Activated T-cell treated with anti-CD3 and anti-CD28 coated beads, Interleukin-2, amount 50 U/mL, for 4 hours (primary cell): ENCODE measurements at places on chromosomes 7 and 10. TPM values are rescaled to one million over a fixed set of nuclear protein-coding genes. Genes with fewer than 3 reads are reported as not detected.

The OR2A7 gene
- 0.71 TPM for total RNA-seq

The TMEM178B gene
- total RNA-seq, result 0.90 TPM

The ANXA8L1 gene
- total RNA-seq, result not detected

The ADAP1 gene
- total RNA-seq, result 79.5 TPM

The KIN gene
- 14.9 TPM for total RNA-seq

The MPP7 gene
- total RNA-seq, result 3.2 TPM

The MUC12 gene
- total RNA-seq, result 0.20 TPM

The MMP21 gene
- not detected for total RNA-seq

The PITX3 gene
- 0.25 TPM for total RNA-seq

The RHOBTB1 gene
- total RNA-seq, result 0.28 TPM

DNA sequence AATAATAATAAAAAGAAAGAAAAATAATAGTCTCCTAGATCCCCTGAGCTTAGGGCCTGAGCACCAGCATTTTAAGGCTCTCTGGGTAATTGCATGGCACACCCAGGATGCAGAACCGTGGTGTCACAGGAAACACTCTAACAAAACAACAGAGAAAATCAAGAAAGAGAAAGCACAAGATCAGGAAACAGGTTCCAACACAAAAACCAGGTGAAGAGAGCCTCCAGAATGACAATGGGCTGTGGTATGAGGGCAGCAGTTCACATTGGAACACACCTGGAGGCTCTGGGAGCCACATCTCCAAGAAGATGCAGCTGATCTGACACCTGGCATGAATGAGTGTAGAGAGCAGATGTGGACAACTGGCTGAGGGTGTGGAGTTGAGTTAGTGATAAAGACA, 7.1 kb downstream of the MMRN2 start:
- DNase-seq, result no peak

- DNase-seq, result no peak
These were observed 93.4 kb upstream of the PDLIM1 start for GRCh38 chr10:95384011-95384704.

DNA sequence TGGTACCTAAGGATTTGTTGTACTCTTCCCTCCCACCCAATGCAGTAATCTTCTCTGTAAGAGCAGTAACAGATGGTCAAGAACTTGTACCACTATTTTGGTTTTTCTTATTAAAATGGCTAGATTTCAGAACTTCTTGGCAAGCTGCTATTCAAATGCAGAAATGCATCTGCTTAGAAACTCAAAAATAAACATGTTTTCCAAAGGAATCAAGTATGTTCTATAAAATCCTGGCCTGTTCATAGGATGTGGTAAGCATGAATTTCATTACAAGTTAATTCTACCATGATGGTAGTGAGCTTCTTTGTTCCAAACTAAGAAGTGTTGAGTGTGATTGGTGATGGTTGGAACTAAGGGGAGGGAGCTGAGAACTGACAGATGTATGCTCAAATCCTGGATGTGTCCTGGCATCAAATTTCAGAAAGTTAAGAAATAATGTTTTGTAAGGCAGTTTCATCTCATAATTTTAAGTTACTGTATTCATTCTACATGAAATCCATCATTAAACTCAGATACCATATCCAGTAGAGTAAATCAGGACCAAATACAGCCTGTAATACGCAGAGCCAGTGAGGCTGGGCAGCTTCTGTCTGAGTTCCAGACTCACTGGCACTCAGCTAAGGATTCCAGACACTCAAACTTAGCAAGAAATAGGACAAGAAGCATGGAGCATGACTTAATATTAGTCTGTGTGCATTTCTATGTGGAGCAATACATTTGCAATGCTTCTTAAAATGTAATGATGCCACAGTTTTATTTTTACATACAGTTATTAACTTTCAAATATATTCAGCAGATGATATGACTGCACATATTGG, 119.6 kb downstream of the TES start:
- no peak for DNase-seq

- no peak for DNase-seq
These were observed 53.5 kb upstream of the SVIL start for GRCh38 chr10:29688230-29688661.

- DNase-seq, result no peak
These were observed 255.2 kb downstream of the BUB3 start for GRCh38 chr10:123409426-123409825.

DNA sequence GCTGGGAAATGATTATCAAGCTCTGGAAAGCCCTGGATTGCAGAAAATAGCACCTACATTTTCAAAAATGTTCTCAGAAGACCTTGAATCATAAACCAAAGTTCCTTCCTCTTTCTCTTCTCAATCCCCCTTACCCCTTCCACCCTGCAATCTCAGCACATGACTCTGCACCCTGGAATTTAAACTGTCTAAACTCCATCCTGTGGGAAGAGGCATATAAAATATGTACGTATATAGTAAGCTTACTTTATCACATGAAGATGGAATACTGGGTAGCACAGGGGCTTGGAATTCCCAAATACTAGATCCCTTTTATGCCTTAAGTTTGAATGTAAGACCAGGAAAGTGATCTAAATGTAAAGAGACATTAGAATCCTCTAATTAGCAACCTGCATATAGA, 7.7 kb downstream of the AGMO start:
- DNase-seq, result no peak

DNA sequence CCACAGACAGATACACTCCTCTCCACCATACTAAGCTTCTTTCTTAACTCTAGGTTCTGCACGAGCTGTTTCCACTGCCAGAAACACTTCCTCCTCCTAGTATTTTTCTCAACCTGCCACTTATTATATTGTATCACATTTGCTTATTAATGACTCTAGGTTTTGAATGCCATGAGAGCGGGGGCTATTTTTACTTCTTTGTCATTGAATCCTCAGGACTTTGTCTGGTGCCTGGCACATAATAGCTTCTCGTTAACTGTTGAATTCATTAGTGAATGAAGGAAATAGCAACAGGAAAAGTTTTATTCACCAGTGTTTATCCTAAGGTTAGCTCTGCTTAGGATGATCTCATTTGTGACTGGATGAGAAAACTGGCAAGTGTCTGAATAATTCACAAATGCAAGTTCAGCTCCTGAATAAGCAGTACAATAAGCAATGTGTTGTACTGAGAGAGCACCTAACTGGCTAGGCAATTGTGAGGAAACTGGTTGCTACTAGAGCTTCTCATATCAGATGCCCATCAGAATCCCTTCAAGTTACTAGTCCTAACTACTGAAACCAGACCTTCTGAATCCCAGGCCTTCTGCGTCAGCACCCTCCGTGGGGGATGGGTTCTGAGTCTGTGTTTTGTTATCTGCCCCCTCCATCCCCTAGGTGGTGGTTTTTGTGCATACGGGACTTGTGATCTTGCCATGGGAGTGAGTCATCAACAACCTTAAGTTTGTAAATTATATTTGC, 92.7 kb downstream of the LSMEM1 start:
- no peak for DNase-seq

DNA sequence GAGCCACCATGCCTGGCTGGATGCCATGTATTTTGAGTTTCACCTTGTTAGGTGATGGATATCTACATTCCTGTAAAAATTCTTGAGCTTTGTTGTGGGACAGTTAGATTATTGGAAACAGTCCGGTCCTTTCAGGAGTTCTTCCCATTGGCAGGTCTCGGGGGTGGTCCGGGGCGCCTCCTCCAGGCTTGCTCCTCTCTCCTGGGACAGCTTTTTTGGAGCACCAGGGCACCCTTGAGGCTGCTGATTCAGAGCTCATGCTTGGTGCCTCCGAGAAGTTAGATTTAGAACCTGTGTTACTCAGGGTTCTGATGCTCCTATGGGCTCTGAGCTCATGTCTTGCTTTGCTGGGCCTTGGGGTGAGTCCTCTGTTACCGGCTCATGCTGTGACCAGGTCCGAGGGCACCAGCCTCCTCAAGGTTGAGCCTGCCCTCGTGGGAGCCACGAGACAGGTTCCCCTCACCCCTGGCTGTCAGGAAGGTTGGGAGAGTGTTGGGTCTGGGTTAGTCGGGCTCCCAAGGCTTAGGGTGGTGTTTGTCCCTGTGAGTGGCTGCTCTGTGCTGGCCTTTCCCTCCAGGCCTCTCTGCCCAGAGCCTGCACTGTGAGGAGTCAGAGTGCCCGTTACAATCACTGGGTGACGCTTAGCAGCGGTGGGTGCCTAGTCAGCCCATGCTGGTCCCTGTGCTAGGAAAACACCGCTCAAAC, 6.0 kb downstream of the SPRN start:
- DNase-seq, result no peak

- no peak for DNase-seq
These were observed 70.0 kb upstream of the PCBD1 start for GRCh38 chr10:70958396-70958795.

DNA sequence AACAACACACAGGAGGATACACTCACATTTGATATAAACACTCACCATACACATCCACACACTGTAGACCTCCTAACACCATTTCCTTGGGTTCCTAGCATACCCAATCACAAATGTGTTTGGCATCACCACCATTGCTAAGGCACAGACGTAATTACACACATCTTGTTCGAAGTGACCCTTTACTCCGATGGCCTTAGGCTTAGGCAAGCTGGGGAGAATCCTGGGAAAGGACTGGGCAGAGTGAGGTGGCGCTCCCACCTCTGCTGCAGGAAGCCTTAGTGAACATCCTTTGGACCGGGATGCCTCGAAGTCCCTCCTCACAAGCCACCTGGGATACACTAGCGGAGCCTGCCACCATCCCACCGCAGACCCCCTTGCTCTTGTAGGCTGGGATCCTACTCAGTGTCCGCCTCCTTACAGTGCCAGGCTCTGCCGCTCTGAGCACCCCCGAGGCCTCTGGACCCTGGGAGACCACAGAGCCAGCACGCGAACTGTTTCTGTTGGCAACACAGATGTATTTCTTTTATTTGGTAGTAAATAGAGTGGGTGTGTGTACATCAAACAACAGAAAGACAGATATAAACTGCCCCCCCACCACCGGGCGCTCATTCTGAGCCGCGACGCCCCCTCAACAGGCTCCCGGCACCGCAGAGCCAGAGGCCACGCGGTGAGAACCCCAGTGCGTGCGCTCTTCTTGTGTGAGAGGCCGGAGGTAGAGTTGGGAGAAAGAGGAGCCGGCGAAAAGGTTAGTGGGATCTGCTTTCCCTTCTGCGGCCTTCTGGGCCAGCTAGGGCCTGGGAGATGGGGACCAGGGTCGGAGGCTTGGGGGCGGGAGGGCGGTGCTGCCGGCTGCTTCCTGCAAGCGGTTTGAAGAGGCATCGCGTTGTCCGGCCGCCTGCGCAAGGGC, 5.9 kb upstream of the HMX2 start:
- no peak for DNase-seq

DNA sequence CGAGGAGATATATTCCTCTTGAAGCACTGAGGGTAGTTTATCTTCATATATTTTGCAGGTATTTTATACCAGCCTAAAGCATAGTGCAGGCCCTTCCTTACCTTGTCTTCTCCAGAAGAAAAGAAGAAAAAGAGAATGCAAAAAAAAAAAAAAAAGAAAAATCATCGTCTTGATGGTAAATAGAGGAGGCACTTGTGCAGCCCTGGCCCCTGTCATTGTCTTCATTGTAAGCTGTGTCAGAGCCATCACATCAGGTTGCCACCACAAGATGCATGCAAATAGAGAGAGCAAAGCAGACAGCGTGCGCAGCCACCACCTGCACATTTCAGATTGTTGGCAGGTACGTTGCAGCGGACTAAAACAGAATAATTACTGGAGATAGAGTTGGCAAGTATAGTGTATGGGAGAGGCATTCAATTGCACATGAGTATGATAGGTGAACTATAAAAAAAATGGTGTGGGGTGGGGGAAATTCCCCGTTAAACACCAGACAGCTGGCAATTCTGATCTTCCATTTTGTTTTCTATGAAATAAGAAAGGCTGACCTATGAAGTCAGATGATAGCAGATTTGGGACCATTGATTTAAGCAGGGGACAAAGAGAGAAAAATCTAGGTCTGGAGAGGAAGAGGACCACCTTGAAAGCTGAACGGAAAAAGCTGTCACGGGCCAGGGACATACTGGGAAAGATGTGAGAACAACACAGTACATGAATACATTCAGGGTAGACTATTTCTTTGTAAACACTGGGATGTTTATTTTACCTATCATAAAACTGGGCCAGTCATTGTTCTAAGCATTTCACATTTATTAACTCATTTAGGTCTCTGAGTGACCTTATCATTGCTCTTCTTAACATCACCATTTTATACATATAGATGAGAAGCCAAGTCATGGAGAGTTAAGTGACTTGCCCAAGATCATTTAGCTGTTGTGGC, 306.3 kb upstream of the SP8 start:
- DNase-seq, result no peak

GRCh38 chr10:115998301-115998700, 274.7 kb downstream of the GFRA1 start:
- no peak for DNase-seq

DNA sequence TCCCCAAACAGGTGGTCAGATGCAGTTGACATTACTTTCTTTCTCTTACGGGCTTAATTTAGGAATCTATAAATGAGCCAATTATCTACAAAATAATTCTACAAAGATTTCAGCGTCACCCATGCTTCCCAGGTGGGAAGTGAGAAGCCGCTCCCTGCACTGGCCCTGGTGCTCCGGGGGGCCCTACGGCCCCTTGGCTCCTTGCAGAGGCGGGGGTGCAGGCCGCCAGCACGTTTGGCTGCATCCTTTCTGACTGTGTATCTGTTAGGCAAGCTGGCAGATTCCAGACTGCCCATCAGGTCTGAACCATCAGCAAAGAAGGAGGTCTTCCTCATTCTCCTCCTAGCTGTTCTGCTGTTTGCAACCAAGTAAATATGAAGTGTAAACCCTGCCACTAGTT, 16.3 kb downstream of the VWC2 start:
- no peak for DNase-seq

DNA sequence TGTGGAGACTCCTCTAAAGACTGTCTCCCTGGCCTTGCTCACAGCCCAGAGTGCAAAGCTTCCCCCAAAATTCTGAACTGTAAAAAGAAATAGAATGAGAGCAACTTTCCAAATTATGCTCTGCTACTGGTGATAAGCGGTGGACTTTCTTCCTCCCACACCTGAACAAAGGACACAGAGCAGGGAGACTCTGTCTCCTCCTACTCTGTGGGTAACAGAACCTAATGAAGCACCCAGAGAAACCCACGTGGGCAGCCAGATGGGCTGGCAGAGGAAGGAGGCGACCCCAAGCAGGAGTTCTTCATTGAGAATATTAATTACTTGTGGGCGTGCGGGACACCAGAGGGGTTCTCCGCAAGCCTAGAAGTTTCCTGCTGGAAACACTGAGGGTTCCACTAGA, 139.5 kb downstream of the KMT2E start:
- no peak for DNase-seq

- DNase-seq, result no peak
These were observed 75.4 kb downstream of the FAM171A1 start for GRCh38 chr10:15295537-15296325.
